H4 (cell line): ENCODE measurements at places on chromosomes 1 and 21. TPM values are rescaled to one million over a fixed set of nuclear protein-coding genes. Genes with fewer than 3 reads are reported as not detected.

DNA sequence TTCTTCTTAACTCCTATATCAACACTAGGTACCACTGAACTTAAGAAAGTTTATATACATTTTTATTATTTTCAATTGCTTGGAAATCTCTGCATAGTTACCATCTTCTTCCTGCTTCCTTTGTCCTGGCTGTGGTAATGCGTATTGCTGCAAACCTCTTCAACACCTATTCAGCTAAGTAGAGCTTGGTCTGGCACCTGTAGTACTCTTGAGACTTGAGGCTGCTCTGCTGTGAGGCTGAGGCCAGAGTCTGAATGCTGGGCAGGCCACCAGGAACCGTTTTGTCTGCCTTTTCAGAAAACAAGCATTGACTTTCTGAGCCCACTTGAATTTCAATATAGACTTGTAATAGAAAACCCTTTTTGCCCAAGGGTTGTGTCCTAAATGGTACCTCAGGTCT, 52.0 kb upstream of the RGS2 start:
- no peak for DNase-seq

DNA sequence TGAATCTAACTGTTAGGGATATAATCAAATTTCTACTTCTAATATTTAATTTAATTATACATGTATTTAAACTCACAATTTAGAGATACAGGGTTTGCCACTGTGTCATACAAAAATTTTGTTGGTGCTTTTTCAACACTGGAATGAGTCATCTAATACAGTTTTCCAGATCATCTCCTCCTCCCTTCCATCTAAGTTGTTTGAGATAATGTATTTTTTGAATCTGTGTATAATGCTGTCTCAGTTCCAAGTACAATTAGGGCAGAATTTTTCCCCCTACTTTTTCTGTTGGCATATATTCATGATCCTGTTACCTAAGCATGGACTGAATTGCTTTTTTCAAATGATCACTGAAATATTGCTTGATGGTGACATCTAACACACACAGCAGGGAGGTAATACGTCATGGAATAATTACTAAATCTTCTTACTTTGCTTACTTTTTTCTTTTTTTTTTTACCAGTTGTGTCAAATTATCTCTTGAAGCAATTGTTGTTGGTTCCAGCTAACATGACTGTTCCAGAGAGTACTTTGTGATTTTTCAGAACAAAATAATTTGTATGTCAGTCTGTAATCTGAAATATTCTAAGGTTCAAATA, 146.0 kb downstream of the MAGI3 start:
- DNase-seq, result no peak

DNA sequence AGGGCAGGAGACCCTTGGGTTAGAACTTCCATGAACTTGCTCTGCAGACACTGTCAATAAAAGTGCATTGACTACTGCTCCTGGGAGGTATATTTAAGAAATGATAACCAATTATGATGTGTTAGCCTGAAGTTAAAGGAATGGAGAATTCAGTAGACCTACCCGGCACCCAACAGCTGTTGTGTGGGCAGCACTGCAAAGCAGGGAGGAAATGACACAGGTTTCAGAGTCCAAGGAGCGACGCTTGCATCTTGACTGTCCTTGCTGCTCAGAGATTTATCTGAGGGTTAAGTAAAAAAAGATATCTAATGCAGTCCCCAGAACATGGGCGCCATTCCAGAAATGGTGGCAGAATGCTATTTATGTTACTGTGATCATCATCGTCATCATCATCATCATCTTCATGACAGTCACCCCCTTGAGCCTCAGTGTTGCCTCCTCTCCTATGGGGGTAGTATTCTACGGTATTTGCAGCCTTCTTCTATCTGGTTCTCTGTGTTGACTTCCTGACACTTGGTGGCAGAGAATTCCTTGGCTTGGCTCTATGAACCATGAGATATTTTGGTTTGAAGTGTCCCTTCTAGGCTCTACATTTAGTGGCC, 225.9 kb downstream of the KAZN start:
- DNase-seq, result no peak

GRCh38 chr1:83547901-83548300, 451.0 kb downstream of the TTLL7 start:
- no peak for DNase-seq

- DNase-seq, result peak; percentile 72
These were observed 45.8 kb downstream of the TMCC2 start for GRCh38 chr1:205273551-205273982.

GRCh38 chr1:151945725-151946722, 36.7 kb upstream of the THEM4 start:
- peak; percentile 92 for DNase-seq

- no peak for DNase-seq
These were observed 2032.3 kb downstream of the MRPL39 start for GRCh38 chr21:23574932-23575331.

- DNase-seq, result no peak
These were observed 847.3 kb upstream of the ADAMTS5 start for GRCh38 chr21:27814226-27814625.

- no peak for DNase-seq
These were observed 181.9 kb upstream of the VAMP3 start for GRCh38 chr1:7589080-7589735.

GRCh38 chr1:220226752-220227151, 45.5 kb downstream of the RAB3GAP2 start:
- no peak for DNase-seq

Gene PALMD
- 0.21 TPM in 1 of 2 replicates, not detected in the other for total RNA-seq

Gene ASAP3
- total RNA-seq, result 18.4 and 36.3 TPM in 2 replicates

DNA sequence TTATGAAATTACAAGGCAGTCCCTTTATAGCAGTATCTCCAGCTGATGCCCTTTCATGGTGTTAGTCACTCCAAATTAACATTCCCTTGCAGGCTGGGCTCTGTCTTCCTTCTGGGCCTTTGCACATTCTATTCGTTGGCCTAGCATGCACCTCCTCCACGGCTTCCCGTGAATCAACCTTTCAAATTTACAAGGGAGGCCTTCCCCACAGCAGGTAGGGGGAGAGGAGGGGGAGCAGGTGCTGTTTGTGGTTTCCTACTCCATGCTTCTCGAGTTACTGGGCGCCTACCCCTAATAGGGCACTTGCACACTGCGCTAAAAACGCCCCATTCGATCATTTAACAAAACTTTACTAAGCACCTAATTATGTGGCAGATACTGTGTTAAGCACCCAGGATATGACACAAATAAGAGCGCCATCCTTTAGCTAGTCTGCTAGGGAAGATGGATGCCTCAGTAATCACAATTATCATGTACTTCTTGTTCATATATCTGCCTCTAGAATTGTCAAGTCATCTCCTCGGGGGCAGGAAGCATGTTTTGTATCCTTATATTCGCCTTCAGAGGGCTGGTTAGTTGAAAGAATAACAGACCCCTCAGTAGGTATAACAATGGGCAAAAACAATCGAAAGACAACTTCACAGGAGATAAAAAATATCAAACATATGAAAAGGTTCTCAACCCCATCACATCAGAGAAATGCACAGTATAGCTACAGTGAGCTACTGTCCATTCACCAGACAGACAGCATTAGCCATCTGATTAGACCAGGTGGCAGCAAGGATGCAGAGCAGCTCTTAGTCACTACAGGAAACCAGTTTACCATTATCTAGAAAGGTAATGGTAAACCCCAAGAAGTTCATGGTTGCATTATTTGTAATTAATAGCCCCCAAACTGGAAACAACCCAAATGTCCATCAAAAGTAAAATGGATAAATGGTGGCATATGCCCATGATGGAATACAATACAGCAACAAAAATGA, 1.7 kb upstream of the ADAR start:
- DNase-seq, result no peak

Gene SPATA1
- total RNA-seq, result 0.17 TPM in 1 of 2 replicates, not detected in the other

DNA sequence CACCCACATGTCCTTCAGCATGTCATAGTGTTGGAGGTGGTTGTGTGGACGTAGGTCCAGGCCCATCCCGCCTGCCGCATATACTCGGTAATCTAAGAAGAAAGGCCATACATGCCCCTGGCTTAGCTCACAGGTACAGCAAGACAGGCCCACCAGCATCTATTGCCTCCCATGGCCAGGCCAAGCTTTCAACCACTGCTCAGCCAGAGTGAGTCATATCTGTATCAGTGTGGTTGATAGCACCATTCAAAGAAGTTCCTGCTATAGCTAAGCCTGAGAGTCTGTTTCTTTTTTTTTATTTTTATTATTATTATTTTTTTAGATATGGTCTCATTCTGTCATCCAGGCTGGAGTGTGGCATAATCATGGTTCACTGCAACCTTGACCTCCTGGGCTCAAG, 17.0 kb downstream of the KLHDC8A start:
- DNase-seq, result no peak

DNA sequence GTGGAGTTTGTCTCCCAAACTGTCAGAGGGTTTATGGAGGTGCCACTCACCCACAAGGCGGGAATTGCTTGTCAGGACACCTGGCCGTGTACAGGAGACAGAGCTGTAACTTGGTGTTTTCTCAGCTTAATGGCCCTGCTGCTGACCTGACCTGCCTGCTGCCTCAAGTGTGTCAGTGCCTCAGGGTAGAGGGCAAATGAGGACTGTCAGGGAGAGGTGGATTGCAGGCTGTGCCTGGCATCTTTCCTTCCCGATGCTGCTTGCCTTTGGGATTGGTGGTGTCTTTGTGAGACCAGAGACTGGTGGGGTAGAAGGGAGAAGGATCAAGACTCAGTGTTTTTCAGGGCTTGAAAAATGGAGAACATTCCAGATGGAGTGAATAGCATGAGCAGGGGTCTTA, 31.4 kb downstream of the TMEM53 start:
- DNase-seq, result no peak

DNA sequence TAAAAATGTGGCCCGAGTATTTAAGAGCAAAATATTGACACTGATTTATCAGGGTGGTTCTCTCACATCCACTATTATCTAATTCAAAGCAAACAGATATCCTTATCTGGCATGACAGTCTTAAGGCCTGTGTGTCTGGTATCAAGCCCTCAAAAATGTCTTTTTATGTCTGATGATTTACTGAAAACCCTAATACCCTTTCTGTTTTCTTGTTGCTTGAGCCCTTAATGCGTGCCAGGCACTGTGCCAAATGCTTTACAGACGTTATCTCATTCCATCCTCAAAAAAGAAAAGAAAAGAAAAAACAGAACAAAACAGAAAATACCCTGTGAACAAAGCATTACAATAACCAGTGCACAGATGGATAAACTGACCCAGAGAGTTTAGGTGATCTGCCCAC, 5.7 kb downstream of the DUSP23 start:
- no peak for DNase-seq

DNA sequence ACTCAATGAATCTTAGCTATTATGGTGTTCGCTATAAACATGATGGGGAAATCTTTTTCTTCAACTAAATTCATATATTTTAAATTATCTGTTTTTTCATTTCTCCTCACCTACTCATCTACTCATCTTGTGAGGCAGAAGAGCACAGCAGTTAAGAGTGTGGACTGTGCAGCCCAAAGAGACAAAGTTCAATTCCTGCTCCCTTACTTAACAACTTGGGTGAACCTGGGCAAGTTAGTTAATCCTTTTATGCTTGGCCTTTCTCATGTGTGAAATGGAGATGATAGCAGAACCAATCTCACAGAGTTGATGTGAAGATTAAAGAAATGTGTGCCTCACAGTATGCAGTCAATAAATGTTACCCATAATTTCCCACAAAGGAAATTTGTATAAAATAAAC, 168.2 kb downstream of the GPATCH2 start:
- DNase-seq, result no peak

GRCh38 chr21:15255261-15255660, 190.5 kb upstream of the NRIP1 start:
- DNase-seq, result no peak

GRCh38 chr1:4694492-4694891, 40.1 kb downstream of the AJAP1 start:
- DNase-seq, result no peak

Gene LCK
- total RNA-seq, result not detected in 2 replicates

DNA sequence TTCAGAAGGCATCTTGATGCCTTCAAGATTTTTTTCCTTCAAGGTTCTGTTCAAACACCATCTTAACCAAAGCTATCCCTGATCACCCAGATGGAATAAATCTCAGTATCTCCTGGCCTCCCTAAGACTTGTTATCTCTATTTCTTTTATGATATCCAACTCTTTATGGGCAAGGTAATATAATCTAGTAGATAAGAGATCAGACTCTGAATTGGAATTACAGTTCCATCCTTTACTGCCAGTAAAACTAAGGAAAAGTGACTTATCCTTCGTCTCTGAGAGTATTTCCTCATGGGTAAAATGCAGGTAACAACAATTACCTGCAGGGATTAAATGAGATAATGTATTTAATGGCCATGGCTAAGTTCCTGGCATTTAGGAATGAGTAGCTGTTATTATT, 445.0 kb upstream of the DAB1 start:
- DNase-seq, result no peak

- DNase-seq, result no peak
These were observed 13.4 kb downstream of the KCNE1 start for GRCh38 chr21:34498623-34499022.

Gene LCE2B
- total RNA-seq, result not detected in 2 replicates

Gene GCSAML
- total RNA-seq, result 0.29 and 1.9 TPM in 2 replicates

Gene RBBP4
- total RNA-seq, result 137 and 157 TPM in 2 replicates

GRCh38 chr1:153697191-153698019, 18.9 kb downstream of the NPR1 start:
- no peak for DNase-seq

DNA sequence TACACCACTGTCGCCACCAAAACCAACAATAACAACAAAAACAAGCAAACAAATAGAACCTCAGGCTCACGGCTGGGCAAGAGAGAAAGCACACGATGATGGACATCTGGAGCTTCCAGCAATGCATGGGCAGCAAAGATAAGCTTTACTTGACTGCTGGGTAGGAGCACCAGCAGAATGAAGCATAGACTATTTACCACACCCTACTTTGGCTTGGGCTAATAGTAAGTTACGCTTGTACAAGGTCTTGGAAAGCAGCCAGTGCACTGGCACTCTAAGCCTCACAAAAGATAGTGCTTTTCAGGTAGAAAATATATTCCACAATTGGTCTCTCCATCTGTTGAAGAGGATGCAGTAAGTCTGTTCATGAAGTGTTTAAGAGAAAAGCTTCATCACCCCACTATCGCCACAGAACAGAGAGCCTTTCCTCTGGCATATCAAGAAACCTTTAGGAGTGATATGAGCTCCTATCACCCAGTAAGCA, 13.6 kb downstream of the ADIPOR1 start:
- DNase-seq, result no peak

- peak; percentile 51 for DNase-seq
These were observed 21.4 kb downstream of the SEC16B start for GRCh38 chr1:177948336-177948972.

Gene BEND5
- 0.16 and 1.6 TPM in 2 replicates for total RNA-seq

Gene PRRX1
- total RNA-seq, result 0.10 TPM in 1 of 2 replicates, not detected in the other

DNA sequence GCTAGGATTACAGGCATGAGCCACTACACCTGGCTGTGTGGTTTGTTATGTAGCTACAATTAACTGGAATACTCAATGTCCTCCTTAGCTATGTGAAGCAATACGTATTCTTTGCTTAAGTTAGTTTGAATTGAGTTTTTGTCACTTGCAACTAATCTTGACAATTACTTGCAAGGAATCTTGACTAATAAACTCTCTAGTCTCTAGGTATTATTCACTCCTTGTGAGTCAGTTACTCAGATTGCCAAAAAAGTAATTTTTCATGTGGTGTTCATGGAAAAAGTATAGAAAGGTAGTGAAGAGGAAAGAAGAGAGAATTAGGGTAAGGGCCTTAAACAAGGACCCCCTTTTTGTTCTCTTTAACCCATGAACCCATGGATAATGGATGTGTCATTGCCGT, 7.6 kb upstream of the SNX27 start:
- DNase-seq, result no peak

Gene S100B
- not detected in 2 replicates for total RNA-seq
